ENCODE measurements at places on chromosomes 16 and 17.

- DNase-seq = no peak
Observed at GRCh38 chr16:73047536-73048291, at the start of gene ZFHX3. Gene ZFHX3, minus strand, starts transcription at chr16:73048128. Its CDS starts 87,983 bp downstream, at chr16:72960145.

- DNase-seq = no peak
Observed at GRCh38 chr16:11224894-11225676, 30.9 kb downstream of the SOCS1 start.

DNA sequence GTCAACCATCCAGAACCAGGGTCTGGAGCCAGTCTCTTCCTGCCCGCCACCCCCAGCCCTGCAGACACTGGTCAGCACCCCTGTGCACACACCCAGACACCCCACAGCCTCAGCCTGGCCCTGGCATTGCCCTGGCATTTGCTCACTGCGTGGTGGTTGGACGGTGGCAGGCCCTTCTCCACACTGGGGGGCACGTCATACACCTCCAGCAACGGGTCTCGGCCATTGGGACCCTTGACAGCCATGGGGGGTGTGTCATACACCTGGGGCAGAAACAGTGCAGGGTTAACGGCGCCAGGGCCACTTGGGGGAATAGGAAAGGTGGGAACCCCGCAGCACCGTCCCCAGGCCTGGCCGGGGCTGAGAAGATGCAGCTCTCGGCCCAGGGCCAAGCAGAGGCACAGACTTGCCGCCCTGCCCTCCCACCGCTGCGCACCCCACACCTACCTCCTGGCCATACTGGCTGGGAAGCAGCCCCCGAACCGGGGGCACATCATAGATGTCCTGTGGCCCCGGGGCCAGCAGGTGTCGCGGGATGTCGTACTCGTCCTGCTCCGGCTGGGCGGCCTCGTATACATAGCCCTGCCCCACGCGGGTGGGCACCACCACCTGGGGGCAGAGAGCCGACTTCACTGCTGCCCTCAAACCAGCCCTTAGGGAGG, 14.6 kb downstream of the BCAR1 start:
- no peak for DNase-seq

- no peak for DNase-seq
Observed at GRCh38 chr16:27174007-27174406, 29.3 kb upstream of the KDM8 start.

DNA sequence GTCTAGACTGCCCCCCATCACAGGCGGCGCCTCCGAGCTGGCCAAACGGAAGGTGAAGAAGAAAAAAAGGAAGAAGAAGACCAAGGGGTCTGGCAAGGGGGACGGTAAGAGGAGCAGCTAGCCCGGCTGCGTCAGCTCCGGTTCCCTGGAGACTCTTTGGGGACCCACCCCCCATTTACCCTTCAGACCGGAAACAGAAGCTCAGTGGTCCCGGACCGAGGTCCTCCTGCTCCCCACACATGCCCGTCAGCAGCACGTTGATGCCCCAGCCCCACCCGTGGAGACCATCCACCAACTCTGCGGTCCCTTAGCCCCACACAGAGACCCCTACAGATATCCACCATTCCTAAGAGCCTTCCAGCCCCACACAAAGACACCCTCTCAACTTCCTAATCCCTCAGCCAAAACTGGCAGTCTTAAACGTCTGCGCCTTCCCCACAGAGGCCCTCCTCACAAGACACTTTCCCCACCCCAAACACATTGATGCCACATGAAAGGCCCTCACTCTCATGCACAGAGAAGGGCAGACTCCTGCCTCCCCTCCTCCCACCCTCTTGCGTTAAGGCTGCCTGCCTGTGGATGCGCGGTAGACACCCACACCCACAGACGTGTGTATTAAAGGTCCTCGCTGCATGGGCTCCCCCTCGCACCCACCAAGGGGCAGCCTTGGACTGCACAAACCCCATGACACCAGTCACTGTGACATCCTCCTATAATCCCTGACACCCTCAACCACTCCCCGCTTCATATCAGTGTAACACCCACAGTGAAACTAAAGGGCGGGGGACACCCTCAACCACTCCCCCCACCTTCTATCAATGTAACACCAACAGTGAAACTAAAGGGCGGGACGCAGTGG, 58.2 kb upstream of the RPH3AL start:
- DNase-seq = peak; percentile 18

DNA sequence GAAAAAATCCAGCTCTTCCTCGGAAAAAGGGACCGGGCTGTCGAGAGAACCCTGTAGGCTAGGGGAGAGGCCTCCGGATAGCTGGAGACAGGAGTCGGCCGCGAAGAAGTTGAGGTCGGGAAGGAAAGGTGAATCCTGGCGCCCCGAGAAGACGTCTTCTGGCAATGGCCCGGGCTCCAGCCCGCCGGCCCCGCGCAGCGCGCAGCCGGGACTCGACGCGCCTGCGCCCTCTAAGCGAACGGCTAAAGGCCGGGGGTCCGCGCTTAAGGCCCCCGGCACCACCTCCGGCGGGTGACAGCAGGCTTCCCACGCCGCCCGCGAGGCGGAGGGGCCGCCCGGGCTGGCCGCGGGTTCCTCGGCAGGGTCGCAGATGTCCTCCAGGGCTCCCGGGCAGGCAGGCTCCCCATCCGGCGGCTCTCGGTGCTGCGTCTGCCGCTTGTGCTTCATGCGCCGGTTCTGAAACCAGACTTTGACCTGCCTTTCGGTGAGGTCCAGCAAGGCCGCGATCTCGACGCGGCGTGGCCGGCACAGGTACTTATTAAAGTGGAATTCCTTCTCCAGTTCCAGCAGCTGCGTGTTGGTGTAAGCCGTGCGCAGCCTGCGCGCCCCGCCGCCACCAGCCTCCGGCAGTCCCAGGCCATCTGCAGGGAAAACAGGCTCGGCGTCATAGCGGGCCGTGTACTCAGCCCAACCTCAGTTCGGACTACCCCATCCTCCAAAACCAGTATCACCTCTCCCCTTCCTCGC, 1.6 kb downstream of the HOXB2 start:
- DNase-seq = no peak

DNA sequence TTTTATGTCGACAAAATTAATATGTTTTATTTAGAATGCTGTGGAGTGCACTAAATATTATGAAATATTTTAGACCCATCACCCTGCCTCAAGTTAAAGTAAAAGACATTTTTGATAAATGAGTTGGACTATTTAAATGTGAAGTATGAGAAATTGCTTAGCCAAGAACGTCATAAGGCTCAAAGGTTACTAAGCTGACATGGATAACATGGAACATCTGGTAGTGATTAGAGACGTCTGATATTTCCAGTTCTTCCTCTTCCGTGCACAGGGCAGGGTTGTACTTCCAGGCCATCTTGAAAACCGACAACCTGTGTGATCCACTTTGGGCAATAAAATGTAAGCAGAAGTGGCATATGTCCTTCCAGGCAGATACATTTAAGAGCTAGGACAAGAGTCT, 7.2 kb upstream of the CCL8 start:
- no peak for DNase-seq

DNA sequence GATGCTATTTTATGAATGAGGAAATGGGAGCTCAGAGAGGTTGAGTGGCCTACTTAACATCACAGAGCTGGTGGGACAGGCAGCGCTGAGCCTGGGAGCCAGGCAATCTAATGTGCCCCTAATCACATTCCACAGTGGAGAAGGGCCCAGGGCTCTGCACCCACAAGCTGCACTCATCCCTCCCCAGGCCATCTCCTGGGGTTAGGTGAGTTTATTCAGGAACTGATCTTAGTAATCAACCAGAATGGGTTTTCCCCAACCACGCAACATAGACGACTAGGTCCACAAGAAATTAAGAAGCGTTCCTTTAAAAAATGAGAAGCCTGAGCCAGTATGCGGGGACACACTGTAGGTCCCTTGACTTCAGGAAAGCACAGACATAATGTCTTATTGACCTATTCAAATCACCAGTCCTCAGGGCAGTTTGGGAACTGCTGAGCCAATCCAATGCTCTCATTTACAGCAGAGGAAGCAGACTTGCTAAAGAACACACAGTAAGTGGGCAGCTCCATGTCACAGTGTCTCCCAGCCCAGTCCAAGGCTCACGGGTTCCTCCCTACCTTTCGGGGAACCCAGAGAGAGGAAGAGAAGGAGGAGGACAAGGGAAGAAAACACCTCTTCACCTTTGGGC, 2.3 kb downstream of the MPP3 start:
- no peak for DNase-seq

- DNase-seq = peak; percentile 31
Observed at GRCh38 chr17:56779898-56780777, 53.6 kb downstream of the C17orf67 start.

DNA sequence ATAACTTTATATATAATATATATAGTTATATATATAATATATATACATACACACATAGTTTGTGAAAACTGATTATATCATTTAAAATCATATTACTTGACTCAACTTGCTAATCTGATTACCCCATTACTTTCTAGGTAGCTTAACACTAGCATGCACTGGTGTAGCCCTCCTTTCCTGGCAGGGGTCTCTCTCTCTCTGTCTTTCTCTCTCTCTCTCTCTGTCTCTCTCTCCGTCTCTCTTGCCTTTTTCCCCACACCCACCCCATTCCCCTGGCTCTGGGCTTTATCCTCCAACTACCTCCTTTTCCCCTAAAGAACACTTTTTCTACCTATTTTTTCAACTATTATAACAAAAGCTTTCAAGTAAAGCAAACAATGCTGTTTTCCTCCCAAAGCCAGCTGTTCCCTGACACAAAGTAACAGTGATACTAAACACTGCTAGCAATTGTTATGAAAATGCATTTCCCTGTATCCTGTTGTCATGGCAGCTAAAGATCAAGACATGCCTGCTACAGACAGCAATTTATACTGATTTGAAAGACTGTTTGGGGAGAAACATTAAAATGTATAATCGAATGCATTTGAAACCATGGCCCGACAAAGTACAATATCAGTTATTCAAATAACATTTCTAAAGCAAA, 89.4 kb downstream of the CHD9NB start:
- DNase-seq = no peak

DNA sequence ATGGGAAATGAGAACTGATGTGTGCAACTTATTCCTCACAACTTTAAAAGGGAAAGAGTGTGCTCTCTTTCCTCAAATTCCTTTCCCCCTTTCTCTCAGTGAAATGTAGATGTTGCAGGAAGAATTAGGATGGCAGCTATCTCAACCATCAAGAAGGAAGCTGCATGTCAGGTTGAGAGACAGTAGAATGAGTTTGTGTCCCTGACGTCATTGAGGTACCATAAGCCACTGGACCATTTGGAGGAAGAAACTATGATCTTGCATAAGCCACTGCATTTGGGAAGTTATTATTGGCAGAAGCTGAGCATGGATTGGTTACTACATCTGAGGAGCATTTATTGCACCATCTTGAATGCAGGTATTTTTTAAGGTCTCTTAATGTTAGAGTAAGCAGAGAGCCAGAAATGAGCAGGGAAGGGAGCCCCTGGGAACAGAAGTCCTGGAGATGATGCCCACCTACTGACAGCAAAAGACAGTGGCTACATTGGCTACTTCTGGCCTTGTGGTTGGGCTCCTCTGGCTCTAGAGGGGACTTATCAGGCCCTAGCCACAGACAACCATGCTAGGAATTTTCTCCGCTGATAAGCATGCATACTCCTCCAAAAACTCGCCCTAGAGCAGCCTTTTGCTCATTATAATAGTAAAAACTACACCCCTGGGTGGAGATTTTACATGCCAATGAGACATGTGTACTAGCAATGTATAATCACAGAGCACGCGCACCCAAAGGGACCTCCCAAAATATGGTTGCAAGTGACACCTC, 249.0 kb upstream of the SALL1 start:
- no peak for DNase-seq

DNA sequence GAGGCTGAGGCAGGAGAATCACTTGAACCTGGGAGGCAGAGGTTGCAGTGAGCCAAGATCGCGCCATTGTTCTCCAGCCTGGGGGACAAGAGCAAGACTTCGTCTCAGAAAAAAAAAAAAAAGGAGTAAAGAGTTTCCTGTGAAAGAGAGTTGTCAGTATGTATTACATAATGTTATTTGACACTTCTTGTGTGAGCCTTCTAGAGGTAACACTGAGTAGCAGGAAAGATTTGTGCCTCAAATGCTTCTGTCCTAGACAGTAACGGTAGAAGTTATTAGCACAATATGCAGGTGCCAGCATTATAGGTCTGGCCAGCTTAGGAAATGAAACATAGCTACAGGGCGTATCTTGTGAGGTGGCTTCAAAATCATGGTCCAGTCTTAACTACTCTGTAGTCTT, 6.2 kb downstream of the RPS6KB1 start:
- no peak for DNase-seq

GRCh38 chr17:74097450-74098135, 105.9 kb upstream of the RPL38 start:
- DNase-seq = no peak

- DNase-seq = no peak
Observed at GRCh38 chr17:36900160-36900512, 37.1 kb upstream of the LHX1 start.

DNA sequence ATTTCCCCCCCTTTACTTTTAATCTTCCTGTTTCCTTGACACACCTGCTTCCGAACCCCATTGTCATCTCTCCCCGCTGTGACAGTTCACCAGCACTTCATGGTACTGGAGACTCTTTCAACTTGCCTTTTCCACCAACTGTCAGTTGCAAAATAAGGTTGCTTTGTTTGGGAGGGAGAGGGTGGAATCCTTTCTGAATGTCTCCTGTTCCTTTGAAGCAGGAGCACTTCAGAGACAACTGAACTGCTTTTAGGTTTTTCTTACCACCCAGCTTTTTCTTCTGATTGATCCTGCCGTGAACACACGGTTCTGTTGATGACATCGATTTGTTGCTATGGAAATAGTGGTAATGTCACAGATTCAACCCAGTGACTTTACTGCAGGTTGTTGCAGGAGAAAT, 42.0 kb downstream of the RPA1 start:
- no peak for DNase-seq

GRCh38 chr16:15873301-15873700, 15.1 kb downstream of the CEP20 start:
- no peak for DNase-seq

GRCh38 chr16:11851294-11852091, at the start of gene RSL1D1:
Gene RSL1D1, minus strand, starts transcription at chr16:11851542. Its CDS starts 30 bp downstream, at chr16:11851512.
- DNase-seq = peak; percentile 81

- DNase-seq = no peak
Observed at GRCh38 chr17:13240851-13241250, 223.0 kb upstream of the ELAC2 start.

GRCh38 chr16:77637940-77638339, 84.4 kb upstream of the NUDT7 start:
- DNase-seq = no peak

- no peak for DNase-seq
Observed at GRCh38 chr17:6019959-6020358, 50.2 kb upstream of the WSCD1 start.

DNA sequence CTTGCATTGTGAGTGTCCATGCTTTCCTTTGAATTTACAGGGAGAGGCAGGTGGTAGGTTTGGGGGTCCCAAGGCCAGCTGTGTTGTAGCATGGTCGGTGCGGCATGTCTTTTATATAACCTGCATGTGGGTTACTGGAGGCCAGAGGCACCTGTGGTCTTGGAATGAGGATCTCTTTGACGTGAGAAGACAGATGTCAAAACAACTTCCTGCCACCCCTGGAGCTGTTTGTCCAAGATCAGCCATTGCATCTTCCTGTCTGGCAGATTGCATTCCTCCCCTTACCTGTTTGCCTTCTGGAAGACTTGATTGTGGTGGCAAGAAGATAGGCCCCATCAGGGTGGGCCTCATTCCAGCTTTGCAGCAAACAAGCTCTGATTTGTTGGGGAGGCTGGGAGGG, 175.1 kb downstream of the MSI2 start:
- DNase-seq = no peak

- DNase-seq = no peak
Observed at GRCh38 chr16:68131813-68132706, 46.9 kb downstream of the NFATC3 start.

All from renal cortical epithelial cell (primary cell).